ENCODE measurements at places on chromosomes 6 and 20. TPM values are rescaled to one million over a fixed set of nuclear protein-coding genes. Genes with fewer than 3 reads are reported as not detected.

BEND6 gene
- 5.3 TPM for total RNA-seq

ASIP gene
- not detected for total RNA-seq

EGFL8 gene
- total RNA-seq, result 9.7 TPM

LIN28B gene
- total RNA-seq, result not detected

EHMT2 gene
- total RNA-seq, result 43.0 TPM

PTCHD4 gene
- total RNA-seq, result 2.6 TPM
